GM12878 (cell line): ENCODE measurements at places on chromosomes 3 and 15.

DNA sequence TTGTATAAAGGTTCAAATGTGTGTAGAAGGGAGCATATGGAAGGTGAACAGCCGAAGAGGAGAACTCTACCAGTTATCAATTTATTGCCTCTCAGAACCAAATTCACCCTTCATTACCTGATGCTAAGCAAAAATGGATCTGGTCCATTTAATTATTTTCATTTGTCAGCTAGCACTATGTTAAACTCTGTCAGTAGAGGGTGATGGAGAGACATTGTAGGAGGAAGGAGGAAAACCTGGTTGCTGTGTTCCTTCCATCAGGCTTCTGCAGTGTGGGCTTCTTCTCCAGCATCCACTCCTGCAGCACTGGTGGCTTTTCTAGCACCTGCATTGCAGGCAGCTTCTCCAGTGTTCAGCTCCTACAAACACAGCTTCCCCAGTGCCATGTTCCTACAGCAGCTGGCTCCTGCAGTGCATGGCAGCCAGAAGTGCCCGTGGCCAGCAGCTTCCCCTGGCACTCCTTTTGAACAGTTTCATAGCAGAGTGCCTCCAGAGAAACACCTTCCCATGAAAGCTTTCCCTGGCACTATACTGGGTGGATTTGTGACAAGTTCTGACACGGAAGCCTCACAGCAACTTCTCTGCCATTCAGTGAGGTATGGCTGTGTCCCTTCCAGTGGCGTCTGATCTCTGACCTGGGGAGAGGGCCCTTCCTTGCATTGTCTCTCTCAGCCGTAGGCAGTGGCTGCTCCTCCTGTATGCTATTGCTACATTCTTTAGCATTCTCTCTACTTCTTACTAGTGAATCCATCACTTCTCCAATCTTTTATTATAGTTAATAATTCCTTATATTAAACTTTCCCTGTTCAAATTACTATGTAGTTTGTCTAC lies 14.6 kb upstream of the IL17RD start:
- no peak for DNase-seq

- DNase-seq: no peak
Observed at GRCh38 chr3:128993461-128994172, at the start of gene CFAP92. Gene CFAP92, minus strand, starts transcription at chr3:128994076. Its CDS starts 772 bp downstream, at chr3:128993304.

DNA sequence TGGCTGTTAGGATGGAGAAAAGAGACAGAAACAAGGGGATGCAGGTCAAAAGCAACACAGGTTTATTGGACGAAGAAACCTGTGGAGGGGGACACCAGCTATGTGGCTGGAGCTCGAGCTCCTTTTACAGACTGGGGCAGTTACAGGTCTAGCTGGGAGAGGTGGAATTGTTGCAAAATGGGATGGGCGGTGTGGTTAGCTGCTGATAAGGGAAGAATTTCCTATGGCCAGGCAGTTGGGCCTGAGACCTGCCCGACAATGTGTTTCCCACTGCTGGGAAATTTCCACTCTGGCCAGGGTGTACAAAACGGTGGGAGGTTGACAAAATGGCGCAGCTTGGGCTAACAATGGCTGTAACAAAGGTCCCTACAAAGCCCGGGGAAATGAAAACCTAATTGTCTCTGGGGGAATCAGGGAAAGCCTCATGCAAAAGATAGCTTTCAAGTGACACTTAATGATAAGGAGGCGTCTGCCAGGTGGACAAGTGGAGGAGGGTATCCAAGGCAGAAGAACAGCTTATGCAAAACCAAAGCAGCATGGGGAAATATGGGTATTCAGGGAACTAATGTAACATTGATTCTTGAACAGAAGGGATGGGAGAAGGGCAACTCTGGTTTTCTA lies 137.4 kb upstream of the SGO1 start:
- no peak for DNase-seq

- DNase-seq: no peak
Observed at GRCh38 chr3:128559486-128560225, 66.7 kb upstream of the GATA2 start.

- DNase-seq: no peak
Observed at GRCh38 chr3:54146506-54147239, 24.3 kb downstream of the CACNA2D3 start.

DNA sequence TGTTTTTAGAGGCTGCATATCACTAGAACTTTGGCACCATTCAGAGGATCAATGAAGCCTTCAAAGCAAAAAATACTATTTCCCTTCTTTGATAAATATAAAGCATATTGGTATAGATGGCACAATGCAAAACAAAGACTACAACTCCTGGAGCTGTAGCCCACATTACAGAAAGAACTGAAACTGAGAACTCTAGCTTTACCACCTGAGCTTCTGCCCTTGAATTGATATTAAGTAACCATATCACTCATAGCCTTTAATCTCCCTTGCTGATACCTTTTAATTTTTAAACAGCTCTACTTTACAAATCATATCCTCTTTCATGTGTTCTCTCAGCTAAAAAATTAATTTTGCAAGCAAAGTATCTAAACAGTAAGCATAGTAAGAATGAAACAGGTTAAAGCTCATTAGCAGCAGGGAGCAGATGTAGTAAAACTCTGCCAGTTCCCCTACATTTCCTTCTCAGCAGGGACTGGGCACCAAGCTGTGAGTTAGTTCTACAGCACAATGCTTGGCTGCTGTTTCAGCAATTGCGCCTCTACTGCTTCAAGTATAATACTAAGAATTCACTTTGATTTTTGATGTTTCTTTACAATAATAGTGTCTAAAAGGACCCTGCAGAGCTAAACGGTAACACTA lies 97.9 kb upstream of the NANOGP8 start:
- DNase-seq: peak; percentile 45
